CD4-positive, alpha-beta T cell treated with Interleukin-1 beta for 1 hour (primary cell): ENCODE measurements at places on chromosomes 12 and 14.

- no peak for DNase-seq
Measured at GRCh38 chr12:107843351-107844311, 69.1 kb downstream of the ASCL4 start.

- no peak for DNase-seq
Measured at GRCh38 chr14:37081218-37081617, 91.2 kb downstream of the SLC25A21 start.

DNA sequence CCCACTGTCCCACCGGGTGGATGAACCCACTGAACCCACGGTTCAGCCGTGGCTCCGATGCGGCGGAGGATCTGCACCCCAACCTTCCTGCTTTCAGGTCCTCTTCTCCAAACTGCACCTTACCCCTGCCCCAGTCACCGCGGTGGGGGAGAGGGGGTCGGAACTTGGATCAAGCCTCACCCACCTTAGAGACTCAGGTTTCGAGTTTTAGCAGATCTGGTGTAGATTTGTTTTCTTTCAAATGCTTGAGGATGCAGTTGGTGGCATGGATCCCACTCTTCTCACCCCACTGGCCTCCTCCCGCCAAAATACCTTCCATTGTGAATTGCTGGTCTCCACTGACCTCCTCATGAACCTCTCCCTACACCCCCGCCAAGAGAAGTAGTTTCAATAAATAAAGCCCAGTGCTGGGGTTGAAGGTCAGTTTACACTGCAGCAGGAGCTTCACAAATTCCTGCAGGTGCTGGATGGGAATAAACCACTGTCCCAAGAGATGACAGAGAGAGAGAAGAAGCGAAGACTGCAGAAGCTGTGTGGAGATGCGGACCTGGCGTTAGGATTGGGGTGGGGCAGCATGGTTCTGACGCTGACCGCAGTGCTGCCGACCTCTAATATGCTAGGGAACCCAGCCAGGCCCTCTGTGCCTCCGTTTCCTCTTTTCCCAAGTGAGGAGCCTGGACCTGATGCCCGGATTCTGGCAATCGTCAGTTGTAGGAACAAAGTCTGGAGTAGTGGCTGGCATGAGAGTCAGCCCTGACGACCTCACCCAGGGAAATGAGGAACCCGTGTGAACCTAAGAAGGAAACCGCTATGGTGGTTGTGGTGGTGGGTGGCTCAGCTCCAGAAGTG lies 7.4 kb downstream of the TTC6 start:
- DNase-seq = no peak

DNA sequence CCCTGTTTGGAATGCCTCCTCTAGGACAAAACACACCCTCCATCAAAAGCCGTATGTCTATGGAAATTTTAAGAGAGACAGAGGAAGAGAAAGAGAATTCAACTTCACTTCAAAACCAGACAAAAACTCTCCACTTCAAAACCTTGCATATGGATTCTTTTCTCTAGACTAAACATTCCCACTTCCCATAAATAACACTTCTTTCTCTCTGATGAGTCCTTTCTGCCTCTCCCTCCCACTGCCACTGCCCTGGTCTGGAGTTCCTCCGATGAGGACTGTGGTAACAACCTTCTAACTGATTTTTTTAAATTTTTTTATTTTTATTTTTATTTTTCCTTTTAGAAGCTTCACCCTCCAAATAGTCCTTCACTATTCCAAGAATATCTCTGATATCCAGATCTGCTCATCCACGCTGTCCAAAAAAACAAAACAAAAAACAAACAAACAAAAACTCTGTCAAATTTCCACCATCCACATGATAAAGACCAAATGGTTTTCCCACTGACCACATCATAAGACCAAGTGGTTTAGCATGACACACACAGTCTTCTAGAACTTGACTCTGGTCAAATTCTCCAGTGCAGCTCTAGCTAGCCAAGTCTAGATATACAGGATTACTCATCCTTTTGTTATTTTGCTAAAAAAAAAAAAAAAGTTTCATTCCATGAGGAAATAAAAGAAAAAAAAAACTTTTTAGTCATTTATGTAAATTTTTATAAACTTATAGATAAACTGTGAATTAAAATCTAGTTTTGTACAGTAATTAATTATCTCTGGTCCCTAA lies 256.0 kb downstream of the PPFIA2 start:
- DNase-seq = no peak

GRCh38 chr14:58737511-58737910 lies 99.7 kb downstream of the DACT1 start:
- DNase-seq = no peak

- no peak for DNase-seq
Measured at GRCh38 chr14:91847693-91848092, 19.6 kb downstream of the TC2N start.

- no peak for DNase-seq
Measured at GRCh38 chr12:55515696-55516095, 23.5 kb downstream of the OR6C68 start.

GRCh38 chr12:10558301-10558700 lies 52.6 kb downstream of the EIF2S3B start:
- DNase-seq = no peak

DNA sequence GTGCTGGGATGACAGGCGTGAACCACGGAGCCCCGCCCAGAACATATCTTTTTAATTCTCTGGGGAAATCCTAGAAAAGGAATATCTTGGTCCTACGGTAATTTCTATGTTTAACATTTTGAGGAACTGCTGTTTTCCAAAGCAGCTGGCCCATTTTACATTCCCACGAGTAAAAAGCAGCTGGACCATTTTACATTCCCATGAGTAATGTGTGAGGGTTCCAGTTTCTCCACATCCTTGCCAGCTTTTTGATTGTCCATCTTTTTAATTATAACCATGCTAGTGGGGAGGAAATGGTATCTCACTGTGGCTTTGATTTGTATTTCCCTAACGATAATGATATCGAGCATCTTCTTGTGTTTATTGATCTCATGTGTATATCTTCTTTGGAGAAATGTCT lies 4.4 kb upstream of the P2RX4 start:
- no peak for DNase-seq

DNA sequence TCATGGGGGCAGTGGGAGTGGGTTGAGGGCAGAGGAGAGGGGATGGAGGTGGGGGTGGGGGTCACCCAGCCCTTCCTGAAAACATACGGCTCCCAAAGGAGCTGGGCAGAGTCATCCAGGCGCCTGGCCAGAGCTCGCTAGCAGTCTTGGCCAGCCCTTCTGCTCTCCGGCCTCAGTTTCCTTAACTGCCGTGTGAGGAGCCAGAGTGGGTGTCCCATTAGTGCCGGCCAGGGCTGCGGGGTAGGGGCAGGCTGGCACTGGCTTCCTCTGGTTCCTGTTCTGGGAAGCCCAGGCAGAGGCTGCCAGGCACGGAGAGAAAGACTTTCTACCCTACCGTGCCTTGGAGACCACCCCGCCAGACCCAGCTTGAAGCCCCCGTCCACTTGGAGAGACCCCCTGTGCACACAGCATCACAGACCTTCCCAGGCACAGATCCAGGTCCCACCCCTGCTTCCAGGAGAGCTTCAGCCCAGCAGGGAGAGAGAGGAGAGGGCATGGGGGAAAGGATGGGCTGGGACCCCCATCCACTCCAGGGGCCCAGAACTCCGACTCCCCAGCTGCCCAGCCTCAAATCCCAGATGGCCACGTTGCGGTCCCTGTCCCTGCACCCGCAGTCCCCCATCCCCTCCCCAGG lies 93.3 kb downstream of the RFLNA start:
- DNase-seq = no peak

- DNase-seq = no peak
Measured at GRCh38 chr14:88765130-88765529, 27.6 kb downstream of the EML5 start.

- DNase-seq = no peak
Measured at GRCh38 chr14:74942608-74943007, 12.8 kb downstream of the PGF start.

DNA sequence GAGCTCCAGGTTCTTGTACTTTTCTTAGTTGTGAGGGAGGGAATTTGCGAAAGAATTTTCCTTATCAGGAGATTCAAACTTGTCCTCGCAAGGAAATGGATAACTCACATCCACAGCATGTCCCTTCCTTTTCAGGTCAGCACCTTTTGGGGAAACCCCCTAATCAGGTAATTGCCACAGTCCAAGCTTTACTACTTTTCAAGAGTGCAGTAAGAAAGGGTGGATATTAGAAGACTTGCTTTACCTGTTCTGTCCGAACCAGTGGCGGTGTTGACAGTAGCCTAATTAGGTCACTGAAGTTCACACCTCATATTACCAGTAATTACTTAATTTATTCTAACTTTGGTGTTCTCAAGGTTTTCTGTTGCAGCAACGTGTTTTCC lies 6.7 kb upstream of the C12orf50 start:
- no peak for DNase-seq

DNA sequence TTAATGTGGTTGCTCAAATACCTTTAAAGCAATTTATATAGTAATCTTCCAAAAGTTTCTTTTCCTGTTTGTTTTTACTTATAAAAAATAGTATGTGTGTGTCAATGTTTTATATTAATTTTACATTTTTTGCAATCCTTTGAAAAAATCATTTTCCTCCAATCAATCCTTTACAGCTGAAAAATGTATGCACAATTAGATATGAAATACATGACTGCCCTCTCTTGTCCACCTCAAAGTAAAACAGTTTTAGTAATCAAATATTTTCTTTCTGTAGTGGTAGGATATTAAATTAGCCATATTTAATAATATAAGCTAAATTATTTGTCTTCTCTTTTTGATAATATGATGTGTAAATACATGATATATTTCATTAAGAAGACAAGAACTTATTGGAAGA lies 269.9 kb downstream of the ADAMTS20 start:
- no peak for DNase-seq

DNA sequence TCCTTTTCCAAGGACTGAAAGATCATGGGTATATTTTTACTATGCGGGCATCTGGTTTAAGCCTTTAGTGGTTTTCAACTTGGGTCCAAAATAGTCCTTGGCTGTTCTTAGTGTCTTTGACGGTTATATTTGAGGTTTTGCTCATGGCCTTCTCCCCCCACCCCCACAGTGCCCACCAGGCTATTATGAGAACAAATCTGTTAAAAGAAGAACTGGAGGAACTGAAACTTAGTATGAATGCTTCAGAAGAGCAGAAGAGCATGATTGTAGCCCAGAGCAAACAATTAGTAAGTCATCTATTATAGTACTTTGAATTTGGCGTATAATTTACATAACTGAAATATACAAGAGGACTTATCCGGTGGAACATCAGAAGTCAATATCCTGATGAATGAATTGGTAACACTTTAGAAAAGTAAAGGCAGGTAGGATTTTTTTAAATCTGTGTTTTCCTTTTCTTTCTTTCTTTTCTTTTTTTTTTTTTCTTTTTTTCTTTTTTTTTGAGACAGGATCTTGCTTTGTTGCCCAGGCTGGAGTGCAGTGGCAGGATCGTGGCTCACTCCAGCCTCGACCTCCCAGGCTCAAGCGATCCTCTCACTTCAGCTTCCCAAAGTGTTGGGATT lies 71.8 kb upstream of the BCAT1 start:
- DNase-seq = no peak

DNA sequence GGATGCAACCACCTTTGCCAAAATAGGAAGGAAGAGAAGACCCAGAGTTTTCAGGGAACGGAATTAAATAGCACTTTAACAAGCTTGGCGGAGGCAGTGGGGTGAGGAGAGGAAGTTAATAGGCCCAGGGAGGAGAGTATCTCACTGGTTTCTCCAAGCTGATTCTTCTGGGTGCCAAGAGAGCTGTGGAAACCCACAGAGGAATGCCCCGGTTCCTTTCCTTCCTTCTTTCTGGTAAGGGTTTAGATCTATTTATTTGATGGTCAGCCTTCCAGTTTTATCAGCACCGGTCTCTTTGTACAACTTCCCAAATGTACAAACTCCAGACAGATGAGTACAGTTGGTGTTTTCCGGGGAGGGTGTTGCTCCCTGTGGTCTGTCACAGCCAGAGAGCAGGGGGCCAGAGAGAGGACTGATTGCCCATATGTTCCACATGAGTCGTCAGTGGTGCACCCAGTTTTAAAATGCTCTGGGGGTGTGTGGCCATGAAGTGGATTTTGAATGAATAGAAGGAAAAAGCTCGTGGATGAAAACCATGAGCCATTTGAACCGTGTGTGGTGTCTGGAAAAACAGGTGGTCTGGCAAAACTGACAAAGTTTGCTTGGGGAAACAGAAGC lies 26.6 kb downstream of the PRKCH start:
- no peak for DNase-seq

DNA sequence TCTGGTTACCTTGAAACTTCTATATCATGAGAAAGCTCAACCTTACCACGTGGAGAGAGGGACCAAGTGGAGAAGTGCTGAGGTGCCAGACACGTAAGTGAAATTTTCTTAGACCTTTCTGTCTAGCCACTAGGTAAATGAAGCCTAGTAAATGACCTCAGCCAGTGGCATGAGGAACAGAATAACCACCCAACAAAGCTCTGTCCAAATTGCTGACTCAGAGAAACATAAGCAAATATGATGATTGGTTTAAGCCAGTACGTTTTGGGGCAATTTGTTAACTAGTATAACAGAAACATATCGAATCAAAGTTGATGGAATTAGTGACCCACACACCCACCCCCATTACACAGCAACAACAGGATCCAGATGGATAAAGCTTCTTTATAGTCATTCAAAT lies 75.2 kb upstream of the MAX start:
- no peak for DNase-seq

- no peak for DNase-seq
Measured at GRCh38 chr12:70982991-70983390, 62.5 kb upstream of the PTPRR start.

- no peak for DNase-seq
Measured at GRCh38 chr14:71579331-71579730, 352.9 kb upstream of the RGS6 start.

- no peak for DNase-seq
Measured at GRCh38 chr14:105161309-105161708, 7.3 kb downstream of the JAG2 start.

DNA sequence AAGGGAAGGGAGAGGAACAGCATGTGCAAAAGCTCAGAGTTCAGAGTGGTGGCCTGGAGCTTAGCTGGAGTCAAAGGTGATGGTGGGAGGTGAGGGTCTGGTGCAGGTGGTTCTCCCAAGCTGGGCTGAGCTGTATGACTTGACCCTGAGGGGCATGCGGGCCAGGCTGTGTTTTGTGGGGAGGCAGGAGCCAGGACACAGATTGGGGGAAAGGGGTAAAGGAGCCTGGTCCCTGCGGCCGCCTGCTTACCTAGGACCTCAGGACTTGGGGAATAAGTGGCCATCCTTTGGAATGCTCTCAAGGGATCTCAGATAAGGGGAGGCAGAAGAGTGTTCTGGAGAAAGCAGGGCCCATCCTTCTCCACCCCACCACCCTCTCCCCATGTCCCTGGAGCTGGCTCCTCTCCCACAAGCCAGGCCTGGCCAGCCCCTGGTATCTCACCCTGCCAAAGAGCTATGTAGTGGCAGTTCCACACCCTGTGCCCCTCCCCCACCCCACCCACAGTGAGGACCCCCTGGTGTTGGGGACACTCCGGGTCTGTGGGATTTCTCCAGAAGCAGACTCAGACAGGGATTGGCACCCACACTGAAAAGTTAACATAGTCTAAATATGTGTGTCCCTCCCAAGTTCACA lies 19.9 kb upstream of the CEP170B start:
- DNase-seq = no peak

- DNase-seq = no peak
Measured at GRCh38 chr12:131990066-131990979, 40.6 kb downstream of the EP400 start.

GRCh38 chr12:5621329-5621728 lies 189.4 kb downstream of the NTF3 start:
- no peak for DNase-seq

- DNase-seq = no peak
Measured at GRCh38 chr14:30214461-30215090, 286.9 kb upstream of the PRKD1 start.
